ENCODE measurements at places on chromosomes 7 and 10. TPM values are rescaled to one million over a fixed set of nuclear protein-coding genes. Genes with fewer than 3 reads are reported as not detected.

DNA sequence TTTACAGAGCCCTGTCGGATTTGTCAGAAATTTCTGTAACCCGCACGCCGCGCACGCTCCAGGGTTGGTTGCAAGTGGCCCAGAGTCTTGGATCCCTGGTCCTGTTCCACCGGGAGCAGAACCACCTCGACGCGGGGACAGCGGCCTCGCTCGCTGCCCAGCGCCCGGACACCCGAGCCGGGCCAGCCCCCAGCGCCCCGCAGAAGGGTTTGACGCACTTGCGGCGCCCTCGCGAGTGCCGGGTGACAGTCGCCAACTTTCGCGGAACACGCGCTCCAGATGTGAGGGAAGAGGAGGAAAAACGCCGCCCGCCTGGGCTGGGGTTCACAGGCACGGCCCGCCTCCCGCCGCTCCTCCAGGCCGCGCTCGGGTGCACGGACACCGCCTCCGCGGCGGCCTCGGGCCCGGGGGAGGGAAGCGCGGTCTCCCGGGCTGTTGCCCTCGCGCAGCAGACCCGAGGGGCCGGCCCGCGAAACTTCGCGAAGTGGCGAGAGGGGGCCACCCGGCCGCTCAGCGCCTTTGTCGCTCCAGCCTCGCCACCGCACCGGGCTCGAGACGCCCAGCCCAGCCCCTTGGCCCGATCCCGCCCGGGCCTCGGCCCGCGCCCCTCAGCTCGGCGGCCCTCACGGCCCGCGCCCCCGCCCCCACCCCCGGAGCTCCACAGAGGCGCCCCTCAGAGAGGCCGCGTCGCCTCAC, 514 bp downstream of the RNF216 start:
- peak; percentile 82 for DNase-seq

GRCh38 chr7:128137181-128137580, 103.9 kb upstream of the LEP start:
- DNase-seq = no peak

DNA sequence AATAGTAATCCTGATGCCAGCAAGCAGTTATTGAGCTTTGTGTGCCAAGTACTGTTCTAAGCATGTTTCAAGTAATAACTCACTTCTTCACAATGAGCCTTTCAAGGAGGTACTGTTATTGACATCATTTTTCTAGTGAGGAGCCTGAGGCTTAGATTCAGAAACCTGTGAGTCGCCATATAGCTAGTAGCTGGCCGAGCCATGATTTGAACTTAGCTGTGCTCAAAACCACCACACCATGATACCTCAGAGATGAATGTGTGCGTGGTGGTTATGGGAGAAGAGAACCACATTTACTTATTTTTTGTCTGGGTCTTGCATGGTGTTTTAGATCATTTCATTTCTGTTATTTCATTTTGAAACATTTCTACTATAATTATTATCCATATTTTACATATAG, 578.9 kb downstream of the AUTS2 start:
- no peak for DNase-seq

DNA sequence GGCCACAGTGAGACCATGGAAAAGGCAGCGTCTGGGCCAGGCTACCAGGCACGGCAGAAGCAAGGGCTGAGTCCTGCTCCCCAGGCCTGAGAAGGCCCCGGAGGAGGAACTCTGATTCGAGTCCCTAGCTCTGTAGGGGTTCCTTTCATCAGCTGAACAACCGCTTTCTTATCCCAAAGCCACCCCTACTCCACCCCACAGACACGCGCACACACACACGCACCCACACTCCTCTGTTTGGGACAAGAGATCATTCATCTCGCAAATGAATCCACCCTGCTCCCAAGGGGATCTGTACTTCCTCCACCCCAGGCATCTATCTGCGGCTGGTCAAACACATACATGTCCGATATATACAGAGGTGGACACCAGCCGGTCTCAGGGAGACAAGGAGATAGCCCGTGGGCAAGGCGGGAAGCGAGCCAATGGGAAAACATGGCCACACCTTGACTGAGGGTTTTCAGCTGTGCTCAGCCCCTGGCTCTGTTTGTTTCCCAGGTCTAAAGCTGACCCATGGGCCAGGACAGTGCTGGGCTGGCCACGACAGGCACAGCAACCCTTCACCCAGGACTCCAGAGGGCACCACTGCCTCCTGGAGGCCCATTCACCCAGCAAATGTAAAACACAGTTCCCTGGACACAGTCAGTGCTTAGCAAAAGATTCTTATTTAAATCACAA, 7.3 kb downstream of the ZCCHC24 start:
- peak; percentile 50 for DNase-seq

DNA sequence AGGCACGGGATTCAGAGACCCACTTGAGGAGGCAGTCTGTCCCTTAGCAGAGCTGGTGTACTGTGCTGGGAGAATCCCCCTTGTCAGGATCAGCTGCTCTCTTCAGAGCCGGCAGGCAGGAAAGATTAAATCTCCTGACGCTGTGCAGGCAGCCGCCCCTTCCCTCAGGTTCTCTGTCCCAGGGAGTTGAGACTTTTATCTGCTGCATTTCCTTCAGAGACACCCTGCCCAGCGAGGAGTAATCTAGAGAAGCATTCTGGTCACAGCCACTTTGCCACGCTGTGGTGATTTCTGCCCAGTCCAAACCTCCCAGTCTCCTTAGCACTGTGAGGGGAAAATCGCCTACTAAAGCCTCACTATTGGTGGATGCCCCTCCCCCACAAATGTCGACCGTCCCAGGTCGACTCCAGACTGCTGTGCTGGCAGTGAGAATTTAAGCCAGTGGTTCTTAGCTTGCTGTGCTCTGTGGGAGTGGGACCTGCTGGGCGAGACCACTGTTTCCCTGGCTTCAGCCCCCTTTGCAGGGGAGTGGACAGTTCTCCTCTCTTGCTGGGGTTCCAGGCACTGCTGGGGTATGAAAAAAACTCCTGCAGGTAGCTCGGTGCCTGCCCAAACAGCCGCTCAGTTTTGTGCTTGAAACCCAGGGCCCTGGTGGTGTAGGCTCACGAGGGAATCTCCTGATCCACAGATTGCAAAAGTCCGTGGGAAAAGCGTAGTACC, 265.4 kb downstream of the ZWINT start:
- no peak for DNase-seq

GRCh38 chr10:103949728-103950127, 17.2 kb upstream of the SLK start:
- no peak for DNase-seq

GRCh38 chr7:124801330-124801895, 35.8 kb upstream of the GPR37 start:
- no peak for DNase-seq

DNA sequence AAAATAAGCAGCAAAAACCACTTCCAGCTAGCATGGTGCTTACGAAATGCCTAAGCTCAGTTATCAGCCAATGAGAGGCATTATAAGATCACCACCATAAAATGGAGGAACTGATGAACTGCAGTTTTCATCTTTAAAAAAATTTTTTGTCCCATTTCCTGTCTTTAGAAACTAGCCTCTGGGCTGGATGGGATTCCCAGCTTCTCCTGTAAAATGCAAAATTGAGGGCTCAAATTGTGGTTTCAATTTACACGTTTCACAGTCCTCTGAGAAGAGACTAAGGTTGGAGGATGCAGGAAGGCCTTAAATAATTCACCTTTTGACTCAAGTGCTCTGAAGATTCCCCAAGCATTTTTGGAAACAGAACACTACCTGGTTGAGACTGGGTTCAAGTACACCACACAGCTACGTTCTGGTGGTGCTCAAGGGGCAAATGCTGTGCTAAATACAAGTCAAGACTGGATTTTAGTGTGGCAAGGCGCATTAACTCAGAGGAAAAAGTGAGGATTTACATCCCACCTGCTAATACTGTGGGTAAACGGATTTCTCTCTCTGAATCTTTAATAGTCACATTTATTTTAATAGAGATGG, 951 bp downstream of the ZNF25 start:
- DNase-seq = no peak

- DNase-seq = no peak
Measured at GRCh38 chr10:79310200-79310865, 36.9 kb upstream of the PPIF start.

- no peak for DNase-seq
Measured at GRCh38 chr10:34166354-34166753, 648.7 kb downstream of the PARD3 start.

DNA sequence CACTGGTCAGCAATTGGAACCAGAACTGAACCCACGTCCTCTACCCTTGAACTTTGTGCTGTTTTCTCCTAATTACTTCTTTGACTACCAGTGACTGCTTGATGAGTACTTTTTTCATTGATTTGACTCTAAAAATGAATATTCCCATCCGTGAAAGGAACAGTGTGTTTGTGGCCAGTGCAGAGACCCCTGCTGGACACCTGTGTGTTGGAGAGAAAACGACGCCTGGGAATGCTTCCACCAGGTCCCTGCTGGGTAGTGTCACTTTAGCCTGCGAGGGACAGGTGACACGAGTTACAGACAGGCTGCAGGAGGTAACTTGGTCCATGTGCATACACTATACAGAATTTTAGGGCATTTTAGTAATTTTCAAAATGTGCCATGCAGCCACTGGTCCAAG, 6.8 kb upstream of the GJD4 start:
- no peak for DNase-seq

GRCh38 chr7:107931740-107932515, 40.9 kb downstream of the DLD start:
- DNase-seq = no peak

DNA sequence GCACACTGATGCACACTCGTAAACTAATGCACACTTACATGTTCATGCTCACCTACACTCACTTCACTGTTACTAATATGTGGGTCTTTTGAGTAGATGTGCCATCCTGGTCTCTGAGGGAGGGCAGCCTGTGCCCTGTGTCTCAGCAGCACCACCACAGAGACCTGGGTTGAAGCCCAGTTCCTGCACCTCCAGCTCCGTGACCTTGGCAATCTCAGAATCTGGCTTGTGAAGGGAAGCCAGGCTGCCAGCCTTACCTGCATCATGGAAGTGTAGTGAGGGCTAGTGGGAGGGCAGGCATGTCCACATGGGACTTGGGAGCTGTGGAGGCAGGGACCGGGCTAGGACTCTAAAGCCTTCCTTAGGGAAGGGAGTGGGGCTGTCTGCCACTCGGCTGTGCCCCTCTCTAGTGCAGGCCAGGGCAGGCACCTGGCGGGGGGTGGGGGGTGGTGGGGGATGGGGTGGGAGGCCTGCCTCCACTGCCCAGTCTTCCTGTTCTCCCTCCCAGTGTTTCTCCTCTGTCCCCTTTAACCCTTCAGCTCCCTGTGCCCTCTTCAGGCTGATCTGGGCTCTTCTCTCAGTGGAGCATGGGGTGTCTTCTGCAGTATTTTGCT, 8.1 kb downstream of the ADCY1 start:
- peak; percentile 68 for DNase-seq

GRCh38 chr7:35825974-35826373, 25.1 kb downstream of the SEPTIN7 start:
- DNase-seq = no peak

DNA sequence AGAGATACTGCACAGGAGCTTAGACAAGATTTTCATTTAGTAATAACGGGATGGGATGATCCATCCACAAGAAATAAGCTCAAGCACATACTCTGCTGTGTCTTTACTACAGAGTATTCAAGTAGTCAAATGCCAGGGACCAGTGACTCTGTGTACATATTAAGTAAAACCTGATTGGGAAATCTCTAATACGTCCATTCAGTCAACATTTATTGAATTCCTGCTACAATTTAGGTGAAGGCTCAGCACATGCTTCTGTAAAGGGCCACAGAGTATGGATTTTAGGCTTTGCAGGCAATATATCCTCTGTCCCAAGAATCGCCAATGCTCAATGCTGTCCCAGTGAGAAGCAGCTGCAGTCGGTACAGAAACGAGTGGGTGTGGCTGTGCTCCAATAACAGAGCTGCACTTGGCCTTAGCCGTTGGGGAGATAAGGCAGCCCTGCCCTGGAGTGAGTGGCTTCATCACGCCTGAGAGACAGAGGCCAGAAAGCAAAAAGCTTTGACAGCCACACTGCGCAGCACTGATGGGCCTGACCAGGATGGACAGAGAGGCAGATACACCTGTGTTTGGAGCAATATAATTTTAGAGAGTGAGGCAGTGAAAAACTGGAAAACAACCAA, 186.8 kb downstream of the PARD3 start:
- peak; percentile 86 for DNase-seq

DNA sequence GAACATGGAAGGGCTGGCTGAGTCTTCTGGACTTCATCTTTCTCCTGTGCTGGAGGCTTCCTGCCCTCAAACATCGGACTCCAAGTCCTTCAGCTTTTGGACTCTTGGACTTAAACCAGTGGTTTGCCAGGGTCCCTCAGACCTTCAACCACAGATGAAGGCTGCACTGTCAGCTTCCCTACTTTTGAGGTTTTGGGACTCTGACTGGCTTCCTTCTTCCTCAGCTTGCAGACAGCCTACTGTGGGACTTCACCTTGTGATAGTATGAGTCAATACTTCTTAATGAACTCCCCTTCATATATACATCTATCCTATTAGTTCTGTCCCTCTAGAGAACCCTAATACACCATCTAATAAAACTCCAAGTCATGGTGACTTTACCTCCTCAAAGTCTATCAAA, 4.0 kb upstream of the CLEC5A start:
- DNase-seq = no peak

GRCh38 chr7:24024276-24025068, 259.5 kb upstream of the NPY start:
- DNase-seq = no peak

GRCh38 chr10:74018241-74018640, 20.3 kb downstream of the VCL start:
- no peak for DNase-seq

DNA sequence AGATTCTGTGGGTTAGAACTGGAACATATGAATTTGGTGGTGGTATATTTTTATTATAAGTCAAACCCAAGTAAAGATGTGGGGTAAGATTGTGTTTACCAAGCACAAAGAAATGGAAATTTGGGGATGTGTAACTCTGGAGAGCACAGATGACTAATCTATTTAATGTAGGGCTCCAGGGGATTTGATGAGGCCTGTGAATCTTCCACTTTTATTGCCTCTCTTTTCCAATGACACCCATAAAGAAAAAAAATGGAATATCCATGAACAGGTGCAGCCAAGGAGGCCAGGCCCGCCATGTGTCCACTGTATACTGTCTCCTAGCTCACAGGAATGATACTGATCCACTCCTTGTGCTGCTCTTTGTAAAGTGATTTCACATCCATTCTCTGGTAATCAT, 2.8 kb downstream of the SRGN start:
- DNase-seq = no peak

BTBD16 gene
- total RNA-seq = not detected

GJD4 gene
- not detected for total RNA-seq

ATE1 gene
- 38.1 TPM for total RNA-seq

AGAP5 gene
- 5.2 TPM for total RNA-seq

FAM241B gene
- 5.7 TPM for total RNA-seq

SPDYE2 gene
- total RNA-seq = not detected

CFAP69 gene
- 3.6 TPM for total RNA-seq

LEP gene
- total RNA-seq = 0.30 TPM

TNPO3 gene
- total RNA-seq = 27.7 TPM

CYP2C8 gene
- total RNA-seq = not detected

TUBB8 gene
- not detected for total RNA-seq

LBX1 gene
- total RNA-seq = 0.13 TPM

CHAT gene
- not detected for total RNA-seq

AKR1D1 gene
- total RNA-seq = not detected

TDRD1 gene
- 1.2 TPM for total RNA-seq

Data from cardiac septum (tissue), 1 donor.